NCI-H1436 treated with DMSO at 0.1 percent for 48 hours (cell line): ENCODE measurements at places on chromosomes 16 and 17.

GRCh38 chr16:72976438-72977064 is 71.4 kb downstream of the ZFHX3 start:
- DNase-seq, result no peak

GRCh38 chr16:10625595-10626357 is 45.4 kb upstream of the EMP2 start:
- DNase-seq, result no peak

DNA sequence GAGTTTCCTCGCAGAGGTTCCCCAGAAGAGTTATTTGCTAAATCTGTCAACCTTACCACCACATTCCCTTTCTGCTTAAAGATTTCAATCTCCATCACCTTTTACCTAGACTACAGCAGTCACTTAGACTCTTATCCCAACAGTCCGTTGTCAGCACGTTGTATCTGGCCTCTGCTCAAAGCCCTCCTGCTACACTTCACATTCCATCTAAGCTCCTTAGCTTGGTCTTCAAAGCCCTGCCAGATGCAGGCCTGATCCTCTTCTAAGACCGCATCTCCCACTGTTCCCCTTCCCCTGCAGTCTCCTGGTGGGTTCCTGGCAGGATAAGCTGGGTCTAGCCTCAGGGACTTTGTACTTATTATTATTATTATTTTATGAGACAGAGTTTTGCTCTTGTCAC is 10.3 kb upstream of the SRCAP start:
- DNase-seq, result no peak

DNA sequence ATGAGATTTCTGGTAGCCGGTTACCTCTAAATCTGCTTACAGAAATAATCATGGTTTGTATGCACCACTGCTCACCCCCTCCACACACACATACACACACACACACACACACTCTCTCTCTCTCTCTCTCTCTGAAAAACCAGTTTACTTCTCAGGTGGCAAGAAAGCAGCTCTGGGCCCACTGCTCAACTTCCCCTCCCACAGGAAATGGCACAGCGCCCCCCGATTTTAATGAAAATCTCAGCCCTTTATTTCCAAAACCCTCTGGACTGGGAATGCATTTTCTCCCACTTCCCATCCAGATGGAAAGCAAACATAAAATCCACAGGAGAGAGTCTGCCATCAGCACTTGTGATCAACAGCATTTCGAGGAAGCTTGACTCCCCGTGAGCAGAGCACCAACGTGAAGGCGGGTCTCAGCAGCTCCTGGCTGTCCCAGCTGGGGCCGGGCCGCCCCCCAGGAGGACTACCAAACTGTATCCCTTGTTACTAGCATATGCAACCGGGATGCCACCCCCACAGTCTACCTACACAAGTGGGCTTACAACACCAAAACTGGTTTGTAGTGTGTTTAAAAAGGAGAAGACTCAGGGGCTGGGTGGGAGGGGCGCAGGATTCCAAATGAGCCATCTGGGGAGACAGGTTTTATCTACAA is 121.1 kb downstream of the SLC39A11 start:
- DNase-seq, result no peak

GRCh38 chr17:10031127-10031526 is 126.1 kb upstream of the RCVRN start:
- DNase-seq, result no peak

DNA sequence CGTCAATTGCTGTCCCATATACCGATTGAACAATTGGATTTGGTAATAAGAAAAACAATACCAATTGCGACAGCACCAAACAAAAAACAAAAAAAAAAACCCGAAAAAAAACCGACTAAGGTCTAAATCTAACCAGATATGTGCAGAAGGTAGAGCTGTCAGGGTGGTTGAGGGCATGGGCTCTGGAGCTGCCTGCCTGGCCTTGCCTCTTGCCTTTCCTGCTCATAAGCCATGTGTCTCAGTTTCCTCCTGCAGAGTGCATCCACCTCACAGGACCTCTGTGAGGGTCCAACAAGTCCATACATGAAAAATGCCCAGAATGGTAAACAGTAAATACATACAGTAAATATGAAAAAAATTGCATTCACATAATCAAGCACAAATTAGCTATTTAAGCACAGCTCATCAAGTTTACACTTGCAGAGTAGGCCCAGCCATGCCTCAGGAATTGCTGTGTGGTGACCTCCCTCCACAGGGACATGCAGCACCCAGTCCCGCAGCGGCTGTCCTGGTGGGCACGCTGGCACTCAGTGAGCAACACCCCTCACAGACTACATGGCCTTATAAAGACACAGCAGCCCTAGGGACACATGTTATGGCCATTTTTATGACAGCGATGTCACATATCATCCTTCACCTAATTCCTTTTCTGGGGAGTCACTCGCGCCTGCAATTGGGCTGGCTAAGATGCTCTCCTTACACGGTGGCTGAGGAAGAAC is 17.9 kb downstream of the TBC1D28 start:
- DNase-seq, result no peak

GRCh38 chr17:60318326-60318725 is 73.6 kb downstream of the USP32 start:
- DNase-seq, result no peak

- no peak for DNase-seq
These were observed 148.2 kb upstream of the CDC42EP4 start for GRCh38 chr17:73459980-73460379.

DNA sequence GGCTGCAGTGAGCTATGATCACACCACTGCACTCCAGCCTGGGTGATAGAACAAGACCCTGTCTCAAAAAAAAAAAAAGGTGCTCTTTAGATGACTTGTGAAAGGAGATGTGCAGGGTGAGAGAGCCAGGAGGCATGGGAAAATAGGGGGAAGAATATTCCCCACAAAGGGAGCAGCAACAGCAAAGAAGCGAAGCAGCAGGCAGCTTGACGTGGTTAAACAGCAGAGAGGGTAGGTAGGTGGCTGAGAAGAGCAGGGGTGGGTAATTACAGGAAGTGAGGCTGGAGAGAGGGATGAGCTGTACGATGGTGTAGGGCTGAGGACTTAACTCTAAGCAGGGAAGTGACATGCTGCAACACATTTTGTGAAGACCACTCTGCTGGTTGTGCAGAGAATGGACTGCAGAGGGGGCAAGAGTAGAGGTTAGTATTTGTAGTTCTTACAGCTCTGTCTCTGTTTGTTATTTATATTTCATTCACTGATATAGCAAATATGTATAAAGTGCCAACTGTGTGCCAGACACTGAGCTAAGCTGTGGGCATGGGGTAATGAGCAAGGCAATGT is 1.6 kb downstream of the HEATR3 start:
- DNase-seq, result no peak

DNA sequence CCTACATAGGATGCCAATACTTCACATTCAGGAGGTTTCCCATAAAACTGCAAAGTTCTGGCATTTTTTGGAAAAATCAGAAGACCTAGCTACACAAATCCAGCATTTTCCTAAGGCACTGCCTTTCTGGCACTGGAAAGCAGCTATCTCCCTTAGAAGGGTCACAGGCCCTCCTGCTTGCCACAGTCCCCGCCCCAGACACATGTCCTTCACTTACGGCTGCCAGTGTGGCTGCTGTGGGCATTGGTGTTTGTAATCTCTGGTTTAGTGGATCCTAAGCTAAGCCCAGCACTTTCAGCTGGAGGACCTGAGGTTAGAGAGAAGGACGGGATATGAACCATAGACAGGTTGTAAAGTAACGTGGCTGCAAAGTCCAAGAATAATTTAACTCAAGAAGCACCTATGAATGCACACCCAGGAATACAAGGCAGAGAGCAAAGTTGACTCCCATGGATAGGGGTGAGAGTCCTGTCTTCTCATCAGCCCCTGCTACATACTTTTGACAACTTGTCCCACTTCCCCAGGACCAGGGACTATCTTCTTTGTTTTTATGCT is 100.0 kb downstream of the XYLT1 start:
- no peak for DNase-seq

- DNase-seq, result no peak
These were observed 26.0 kb downstream of the C16orf74 start for GRCh38 chr16:85724936-85725335.

- no peak for DNase-seq
These were observed 44.9 kb upstream of the RASD1 start for GRCh38 chr17:17540935-17541639.

- peak; percentile 54 for DNase-seq
These were observed 2.9 kb downstream of the RNF213 start for GRCh38 chr17:80263253-80264204.

DNA sequence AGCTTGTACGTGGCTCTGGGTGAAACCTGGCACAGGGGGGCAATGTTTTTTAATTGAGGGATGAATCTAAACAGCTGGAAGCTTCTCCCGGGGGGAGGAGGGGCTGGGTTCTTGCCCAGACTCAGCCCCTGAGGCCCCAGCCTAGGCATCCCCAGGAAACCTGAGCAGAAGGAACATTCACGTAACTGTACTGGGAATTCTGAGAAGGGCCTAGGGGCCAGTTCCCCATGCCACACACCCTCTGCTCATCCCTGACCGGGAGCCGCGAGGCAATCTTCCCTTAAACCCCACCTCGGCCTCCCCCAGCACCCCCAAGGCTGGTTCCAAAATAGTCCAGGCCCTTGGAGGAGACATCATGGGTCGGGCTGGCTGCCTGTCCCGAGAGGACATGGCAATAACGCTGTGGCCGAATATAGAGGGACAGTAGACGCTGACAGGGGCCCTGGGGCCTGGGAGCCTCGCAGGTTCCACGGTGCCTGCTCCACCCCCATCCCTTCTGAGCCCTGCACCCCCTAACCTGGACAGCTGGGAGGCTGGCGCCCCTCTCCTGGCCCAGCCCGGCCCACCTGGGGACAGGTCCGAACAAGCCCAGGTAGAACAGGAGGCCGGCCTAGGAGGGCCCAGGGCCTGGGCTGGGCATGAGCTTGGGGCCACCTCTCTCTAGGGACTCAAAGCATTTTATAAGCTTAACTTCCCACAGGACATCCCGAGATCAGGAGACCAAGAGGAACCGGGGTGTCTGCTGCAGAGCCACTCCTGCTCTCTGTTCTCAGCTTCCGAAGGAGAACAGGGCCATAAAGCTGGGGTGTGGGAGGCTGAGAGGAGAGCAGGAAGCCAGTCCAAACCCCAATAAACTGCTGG is 83.2 kb upstream of the TOB1 start:
- DNase-seq, result no peak

DNA sequence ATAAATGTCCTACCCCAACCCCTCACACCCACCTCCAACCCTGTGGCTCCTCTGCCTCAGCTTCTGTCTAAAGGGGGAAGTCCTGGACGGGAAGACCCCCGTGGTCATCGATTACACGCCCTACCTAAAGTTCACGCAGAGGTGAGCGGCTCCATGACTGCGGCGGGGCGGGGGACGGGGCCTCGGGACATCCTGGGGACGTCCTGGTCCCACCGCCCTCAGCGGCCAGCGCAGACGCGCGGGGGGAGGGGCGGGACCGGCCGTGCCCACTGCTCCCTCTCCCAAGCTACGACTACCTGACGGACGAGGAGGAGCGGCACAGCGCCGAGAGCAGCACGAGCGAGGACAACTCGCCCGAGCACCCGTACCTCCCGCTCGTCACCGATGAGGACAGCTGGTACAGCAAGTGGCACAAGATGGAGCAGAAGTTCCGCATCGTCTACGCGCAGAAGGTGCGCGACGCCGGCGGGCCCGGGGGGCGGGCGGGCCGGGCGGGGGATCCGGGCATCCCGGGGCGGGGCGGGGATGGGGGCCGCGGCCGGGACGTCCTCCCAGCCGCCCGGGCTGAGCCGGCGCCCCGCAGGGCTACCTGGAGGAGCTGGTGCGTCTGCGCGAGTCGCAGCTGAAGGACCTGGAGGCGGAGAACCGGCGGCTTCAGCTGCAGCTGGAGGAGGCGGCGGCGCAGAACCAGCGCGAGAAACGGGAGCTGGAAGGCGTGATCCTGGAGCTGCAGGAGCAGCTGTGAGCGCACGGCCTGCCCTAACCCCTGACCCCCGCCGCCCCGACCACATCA is 6.7 kb downstream of the RUNDC3A start:
- no peak for DNase-seq

DNA sequence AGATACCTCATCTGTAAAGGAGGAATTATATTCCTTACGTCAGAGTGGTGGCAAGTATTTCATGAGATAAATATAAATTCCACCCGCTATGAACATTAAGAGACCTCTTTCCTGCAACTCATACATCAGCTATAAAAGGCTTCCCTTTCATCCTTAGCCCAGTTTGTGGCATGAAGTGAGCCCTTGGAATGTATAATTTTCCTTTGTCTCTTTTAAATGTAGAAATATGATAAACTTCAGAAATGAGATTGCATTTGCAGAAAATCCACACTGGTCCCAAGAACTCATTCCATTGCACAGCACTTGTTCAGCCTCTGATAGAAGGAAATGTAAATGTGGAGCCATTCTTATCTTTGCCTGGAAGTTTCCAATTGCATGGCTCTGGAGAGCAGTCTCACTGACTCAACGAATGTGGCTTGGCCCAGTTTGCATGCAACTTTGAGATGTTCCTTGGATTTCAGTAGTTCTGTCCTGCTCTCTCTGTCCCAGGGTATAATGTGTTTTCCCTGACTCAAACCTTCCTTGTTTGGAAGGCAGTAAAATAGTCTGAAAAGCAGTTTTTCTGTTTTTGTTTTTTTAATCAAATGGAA is 746.4 kb downstream of the CDH11 start:
- no peak for DNase-seq

- no peak for DNase-seq
These were observed 416.7 kb downstream of the WWOX start for GRCh38 chr16:78516006-78516736.

DNA sequence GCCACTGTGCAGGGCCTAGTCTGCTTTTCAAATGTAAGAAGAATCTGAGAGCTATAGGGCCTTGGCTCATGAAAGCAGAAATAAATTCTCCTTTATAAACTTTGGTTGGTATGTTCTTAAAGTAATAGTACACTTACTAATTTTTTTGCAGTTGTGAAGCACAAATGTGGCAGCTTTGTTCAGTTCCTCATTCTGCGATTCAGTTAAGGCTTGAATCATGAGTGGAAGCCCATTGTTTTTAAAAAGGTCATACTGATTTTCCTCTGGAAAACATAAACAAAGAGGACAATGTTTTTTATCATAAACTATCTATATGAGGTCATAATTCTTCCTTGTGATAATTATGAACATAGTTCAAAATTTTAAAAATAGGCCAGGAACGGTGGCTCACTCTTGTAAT is 23.6 kb upstream of the DYNC1LI2 start:
- no peak for DNase-seq

GRCh38 chr17:1617620-1618174 is 10.9 kb downstream of the SLC43A2 start:
- no peak for DNase-seq

- DNase-seq, result no peak
These were observed 49.3 kb upstream of the CA10 start for GRCh38 chr17:52207796-52208195.

DNA sequence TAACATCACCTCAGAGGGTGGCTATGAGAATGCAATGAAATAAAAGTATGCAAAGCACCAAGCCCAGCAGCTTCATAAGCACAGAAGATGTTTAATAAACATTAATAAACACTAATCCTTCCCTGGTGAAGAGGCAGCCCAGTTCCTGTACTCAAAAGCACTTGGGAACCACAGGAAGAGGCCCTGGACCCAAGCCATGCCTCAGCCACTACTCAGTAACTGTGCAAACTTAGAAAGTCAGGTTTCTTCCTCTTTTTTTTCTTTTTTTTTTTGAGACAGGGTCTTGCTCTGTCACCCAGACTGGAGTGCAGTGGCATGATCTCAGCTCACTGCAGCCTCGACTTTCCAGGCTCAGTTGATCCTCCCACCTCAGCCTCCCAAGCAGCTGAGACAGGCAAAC is 5.3 kb downstream of the ARHGAP17 start:
- no peak for DNase-seq

- DNase-seq, result no peak
These were observed 115.9 kb downstream of the LITAF start for GRCh38 chr16:11470676-11471415.
